ENCODE measurements at places on chromosomes 7 and 10. TPM values are rescaled to one million over a fixed set of nuclear protein-coding genes. Genes with fewer than 3 reads are reported as not detected.

ACTR3C gene
- polyA plus RNA-seq: 3.0 TPM

NODAL gene
- 1.3 TPM for polyA plus RNA-seq

- no peak for DNase-seq
Measured at GRCh38 chr10:64350665-64351064, 829.5 kb downstream of the REEP3 start.

DNA sequence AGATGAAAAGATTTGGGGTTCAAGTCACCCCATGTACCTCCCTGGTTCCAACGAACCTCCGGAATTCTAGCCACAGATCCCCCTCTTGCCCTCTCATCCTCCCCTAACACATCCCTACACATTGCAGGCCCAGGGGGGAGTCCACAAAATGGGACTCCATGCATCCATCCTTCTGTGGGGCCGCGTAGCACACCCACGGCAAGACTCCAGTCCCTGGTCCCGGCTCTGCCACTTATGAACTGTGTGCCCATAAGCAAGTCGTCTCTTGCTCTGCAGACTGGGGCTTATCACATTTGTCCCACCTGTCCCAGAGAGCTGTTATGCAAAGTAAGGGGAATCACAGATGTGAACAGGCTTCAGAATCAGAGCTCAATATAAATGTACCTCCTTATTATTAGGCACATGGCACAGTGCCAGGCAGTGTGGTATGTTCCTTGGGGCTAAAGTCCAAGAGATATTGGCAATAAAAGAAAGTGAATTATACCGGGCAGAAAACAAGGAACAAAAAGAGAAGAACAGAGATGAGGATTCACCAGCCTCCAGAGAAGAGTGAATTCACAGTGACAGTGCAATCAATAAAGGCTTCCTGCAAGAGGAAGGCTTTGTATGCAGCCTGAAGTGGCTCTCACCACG is 73.9 kb downstream of the KCNMA1 start:
- DNase-seq: no peak

GRCh38 chr7:50869108-50869725 is 86.5 kb upstream of the GRB10 start:
- no peak for DNase-seq

- DNase-seq: no peak
Measured at GRCh38 chr7:131602994-131603372, 46.6 kb upstream of the PODXL start.

DNA sequence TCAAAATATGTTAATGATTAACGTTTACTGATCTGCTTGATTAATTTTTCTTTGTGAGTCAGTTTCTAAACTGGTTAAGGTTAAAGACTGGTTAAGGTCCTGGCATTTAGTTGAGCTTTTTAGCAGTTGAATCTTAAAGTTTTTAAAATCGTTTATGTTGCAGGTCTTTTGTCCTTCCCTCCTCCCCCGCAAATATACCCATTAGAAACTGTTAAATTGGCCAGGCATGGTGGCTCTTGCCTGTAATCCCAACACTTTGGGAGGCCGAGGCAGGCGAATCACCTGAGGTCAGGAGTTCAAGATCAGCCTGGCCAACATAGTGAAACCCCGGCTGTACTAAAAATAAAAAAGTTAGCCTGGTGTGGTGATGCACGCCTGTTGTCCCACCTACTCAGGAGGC is 100.9 kb downstream of the PODXL start:
- DNase-seq: no peak

GRCh38 chr10:71742301-71743088 is 22.9 kb upstream of the C10orf105 start:
- DNase-seq: no peak

SAMD9L gene
- 0.75 TPM for polyA plus RNA-seq

DNA sequence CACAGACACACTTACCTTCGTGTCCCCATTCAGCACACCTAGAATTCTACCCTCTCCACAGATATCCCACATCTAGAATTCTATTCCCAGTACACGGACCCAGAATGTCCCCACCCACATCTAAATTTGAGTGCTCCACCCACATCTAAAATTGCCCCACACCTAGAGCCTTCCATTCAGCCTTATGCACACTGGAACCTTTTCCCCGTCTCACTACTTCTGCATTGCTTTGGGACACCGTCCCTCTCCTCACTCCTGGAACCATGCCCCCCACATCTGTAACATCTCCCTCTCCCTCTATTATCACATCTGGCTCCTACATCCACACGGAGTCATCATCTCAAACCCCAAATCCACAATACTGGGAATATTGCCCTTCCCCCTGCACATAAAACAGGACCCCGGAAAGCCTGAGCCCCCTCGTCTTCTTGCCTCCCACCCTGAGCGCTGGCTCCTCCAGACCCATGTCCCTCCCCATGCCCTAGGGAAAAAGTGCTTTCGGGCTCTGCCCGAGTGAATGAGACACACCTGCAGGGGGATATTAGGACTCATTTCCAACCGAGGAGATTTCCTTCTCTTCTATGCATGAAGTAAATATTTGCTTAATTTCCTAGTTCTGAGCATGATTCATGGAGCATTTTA is 125.8 kb upstream of the UNC5B start:
- DNase-seq: no peak

DNA sequence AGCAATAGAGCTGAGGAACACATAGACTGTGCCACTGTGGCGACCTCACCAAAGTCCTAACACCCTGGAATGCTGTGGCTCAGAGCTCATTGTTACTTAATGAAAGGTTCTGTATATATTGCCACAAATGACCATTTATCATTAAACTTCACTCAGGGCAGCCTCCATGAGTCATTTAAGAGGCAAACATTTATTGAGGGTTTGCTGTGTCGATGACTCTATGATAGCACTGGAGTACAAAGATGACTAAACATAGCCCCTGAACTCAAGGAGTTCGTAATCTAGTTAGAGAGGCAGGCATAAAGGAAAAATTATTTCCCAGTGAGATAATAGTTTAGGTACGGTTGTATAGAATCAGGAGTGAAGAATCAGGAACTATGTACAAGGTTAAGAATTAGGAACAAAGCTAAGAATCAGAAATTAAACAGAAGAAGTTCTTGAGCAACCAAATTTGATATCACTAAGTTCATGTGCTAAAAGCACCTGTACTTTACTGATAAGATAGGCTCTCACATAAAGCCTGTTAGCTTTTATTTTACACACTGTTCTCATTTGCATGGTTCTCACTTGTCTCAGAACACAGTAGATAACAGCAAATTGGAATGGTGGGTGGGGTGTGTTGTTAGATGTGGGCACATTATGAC is 7.9 kb downstream of the ENTPD7 start:
- no peak for DNase-seq

CPSF4 gene
- 39.9 TPM for polyA plus RNA-seq

DNA sequence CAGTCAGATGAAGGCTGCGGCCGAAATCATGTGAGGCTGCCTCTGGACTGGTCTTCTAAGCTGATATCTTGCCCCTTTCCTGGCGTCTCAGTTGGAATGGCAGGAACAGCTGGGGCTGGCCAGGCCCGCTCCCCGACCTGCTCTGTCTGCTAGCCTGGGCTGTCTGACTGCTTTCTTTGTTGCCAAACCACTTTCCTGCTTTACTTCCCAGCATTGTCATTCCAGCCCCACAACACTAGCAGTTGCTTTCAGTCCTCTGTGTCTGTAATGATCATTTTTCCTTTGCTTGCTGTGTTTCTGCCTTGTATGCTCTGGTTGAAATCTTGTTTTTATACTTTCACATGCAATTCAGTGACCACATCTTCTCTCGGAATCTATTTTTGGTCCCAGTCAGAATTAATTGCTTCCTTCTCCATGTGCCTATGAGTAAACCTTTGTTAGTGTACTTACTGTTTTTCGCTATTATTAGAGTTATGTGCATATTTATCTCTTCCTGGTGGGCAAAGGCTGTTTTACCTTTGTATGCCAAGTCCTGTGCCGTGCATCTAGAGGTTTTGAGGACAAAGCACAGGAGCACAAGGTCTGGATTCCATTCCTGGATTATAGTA is 21.6 kb downstream of the PRPF18 start:
- no peak for DNase-seq

ITPRID1 gene
- 0.24 TPM for polyA plus RNA-seq

OPN4 gene
- 0.27 TPM for polyA plus RNA-seq

HSPA12A gene
- polyA plus RNA-seq: 11.6 TPM

DNA sequence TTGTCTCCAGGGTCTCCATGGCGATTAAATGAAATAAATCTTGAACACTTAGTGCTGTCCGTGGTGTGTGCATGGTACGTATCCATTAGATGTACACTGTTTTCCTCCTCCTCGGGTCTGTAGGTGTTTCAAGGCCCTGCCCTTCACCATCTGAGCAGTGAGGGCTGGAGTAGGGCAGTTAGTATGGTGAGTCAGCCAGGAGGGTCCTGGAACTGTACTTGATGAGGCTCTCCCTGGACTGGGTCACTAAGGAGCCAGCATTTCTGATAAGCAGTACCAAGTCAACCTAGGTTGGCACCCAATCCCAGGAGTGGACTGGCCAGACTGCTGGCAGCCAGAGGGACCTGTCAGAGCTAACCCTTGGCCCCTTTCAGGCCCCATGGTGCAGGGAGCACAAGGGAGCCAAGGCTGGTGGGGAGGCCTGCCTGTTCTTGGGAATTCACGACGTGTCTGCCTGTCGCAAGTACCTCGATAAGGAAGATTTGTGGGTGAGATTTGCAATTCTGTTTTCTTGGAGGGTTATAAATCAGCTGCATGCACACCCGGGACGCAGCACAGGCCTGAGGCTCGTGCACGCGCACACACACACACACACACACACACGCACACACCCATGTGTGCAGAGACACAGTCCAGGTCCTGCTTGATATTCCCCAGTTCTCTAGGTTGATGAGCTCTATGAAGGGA is 114.2 kb downstream of the ZMIZ1 start:
- no peak for DNase-seq

- DNase-seq: peak; percentile 83
Measured at GRCh38 chr7:32093415-32094408, 23.5 kb upstream of the PDE1C start.

CPED1 gene
- 0.22 TPM for polyA plus RNA-seq

DNA sequence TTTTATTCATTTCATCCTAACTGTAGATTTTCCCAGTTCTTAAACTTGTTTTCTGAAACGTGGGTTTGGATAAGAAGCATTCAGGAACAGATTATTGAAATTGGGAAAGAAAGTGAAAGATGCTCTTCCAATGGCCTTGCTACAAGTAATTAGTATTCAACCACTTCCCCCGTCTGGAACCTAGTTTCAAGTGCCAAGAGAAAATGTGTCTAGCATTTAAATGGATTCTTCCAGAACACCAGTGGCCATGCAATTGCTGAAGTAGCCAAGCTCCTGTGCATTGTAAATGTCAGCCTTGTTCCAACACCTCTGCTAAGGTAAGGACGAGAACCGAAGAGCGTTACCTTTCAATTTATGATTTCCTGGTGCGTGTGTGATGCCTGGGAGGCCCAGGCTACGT is 68.2 kb downstream of the PFKFB3 start:
- DNase-seq: peak; percentile 52

DNA sequence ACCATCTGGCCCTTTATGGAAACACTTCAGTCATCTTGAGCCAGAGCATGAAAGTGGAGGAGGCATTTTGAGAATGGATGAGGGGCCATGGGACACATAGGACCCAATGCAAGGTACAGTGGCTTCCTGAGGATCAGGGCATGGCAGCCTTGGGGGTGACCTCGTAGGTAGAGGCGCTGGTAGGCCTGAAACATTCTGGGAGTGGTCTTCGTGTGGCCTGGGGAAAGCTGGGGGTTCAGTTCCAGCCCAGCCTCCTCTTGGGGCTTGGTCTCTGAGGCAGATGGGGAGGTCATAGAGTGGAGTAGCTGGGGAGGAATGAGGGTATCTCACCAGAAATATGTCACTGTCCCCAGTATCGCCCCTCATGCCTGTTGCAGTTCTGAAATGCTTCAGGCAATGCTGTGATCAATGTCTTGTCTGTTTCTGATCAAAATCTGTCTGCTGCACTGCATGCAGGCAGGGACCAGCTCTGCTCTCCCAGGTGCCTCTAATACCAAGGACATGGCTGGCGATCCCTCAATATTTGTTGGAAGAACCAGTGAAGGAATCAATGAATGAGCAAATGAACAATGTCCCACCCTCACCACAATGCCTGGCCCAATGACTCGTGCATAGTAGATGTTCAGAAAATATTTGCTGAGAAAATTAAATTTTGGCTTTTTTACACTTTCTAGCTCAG is 90.9 kb downstream of the CHST15 start:
- no peak for DNase-seq

DNA sequence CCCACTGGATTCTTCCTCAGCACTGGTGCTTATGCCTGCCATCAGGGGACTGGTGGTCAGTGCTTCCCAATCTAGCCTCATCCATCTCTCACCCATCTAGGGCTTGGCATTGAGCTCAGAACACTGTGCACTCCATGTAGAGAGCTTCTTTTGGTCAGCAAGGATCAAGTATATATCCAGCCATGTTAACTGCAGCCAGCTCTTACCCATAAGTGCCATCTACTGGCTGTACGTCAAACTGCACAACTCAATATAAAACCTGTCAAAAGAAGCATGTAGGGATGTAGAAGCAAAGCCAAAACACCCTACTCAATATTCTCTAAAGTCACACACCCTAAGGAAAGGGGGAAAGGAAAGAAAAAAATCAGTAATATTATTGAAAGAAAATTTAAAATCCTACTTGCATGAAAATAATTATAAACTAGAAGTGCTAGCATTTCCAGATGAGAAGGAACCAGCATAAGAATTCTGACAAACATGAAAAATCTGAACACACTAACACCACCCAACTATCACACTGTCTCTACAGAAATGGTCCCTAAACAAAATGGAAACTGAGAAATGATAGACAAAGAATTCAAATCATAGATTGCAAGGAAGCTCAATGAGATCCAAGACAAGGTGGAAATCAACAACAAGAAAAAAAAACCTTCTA is 531.1 kb upstream of the STEAP1 start:
- peak; percentile 60 for DNase-seq

OR2A1 gene
- not detected for polyA plus RNA-seq

- DNase-seq: peak; percentile 91
Measured at GRCh38 chr7:4631380-4632179, 50.5 kb upstream of the FOXK1 start.

DNA sequence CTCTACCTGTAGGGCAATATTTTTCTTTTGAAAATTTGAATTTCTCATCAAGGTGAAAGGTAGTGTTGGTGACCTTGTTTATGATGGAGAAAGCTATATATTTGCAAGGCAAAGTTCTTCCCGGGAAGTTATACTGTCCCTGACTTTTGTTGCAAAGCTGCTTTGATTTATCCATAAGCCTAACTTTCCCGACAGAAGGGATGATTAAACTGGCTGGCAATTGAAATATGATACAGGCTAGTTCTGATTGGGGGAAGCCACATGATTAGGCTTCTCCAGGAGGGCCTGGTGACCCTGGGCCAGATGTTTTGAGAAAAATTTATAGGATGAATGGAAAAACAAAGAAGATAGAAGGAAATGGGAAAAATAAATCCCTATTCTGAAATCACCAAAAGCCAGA is 215.5 kb downstream of the ACTR3B start:
- no peak for DNase-seq

SPDYE5 gene
- not detected for polyA plus RNA-seq

- peak; percentile 62 for DNase-seq
Measured at GRCh38 chr7:45978010-45978681, 57.1 kb upstream of the IGFBP3 start.

GRCh38 chr7:78386520-78386919 is 587.9 kb downstream of the PHTF2 start:
- no peak for DNase-seq
